ENCODE measurements at places on chromosomes 5 and 9. TPM values are rescaled to one million over a fixed set of nuclear protein-coding genes. Genes with fewer than 3 reads are reported as not detected.

- no peak for DNase-seq
These were observed 37.6 kb downstream of the FBXL17 start for GRCh38 chr5:108344103-108344822.

DNA sequence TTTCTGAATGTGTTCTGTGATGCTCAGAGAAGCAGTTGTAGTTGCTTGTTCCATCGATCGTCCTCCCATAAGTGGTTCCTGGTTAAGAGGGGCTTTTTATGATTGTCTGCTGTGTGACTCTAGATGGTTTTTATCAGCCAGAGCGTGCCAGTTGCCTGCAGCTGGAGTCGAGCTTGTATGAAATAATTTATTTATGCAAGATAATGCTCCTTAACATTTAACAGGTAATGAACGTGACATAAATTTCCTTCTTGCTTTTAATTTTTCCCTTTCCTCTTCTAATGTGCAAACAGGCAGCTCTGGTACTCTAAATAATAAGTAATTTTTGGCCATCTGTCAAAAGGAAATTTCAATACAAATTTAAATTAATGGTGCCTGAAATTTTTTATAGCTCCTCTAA lies 84.4 kb downstream of the TLE4 start:
- no peak for DNase-seq

ADCY2 gene
- not detected for total RNA-seq

DNA sequence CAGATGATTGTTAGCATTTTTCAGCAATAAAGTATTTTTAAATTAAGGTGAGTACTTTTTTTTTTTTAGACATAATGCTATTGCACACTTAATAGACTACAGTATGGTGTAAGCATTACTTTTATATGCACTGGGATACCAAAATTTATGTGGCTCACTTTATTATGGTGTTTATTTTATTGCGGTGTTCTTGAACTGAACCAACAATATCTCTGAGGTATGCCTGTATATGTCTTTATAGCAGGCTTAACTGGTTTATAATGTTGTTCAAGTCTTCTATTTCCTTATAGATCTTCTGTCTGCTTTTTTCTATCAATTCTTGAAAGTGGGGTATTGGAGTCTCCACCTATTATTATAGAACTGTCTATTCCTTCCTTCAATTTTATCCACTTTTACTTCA lies 18.0 kb downstream of the ZBTB43 start:
- DNase-seq: no peak

GRCh38 chr5:177434437-177434836 lies 8.0 kb downstream of the GRK6 start:
- no peak for DNase-seq

DNA sequence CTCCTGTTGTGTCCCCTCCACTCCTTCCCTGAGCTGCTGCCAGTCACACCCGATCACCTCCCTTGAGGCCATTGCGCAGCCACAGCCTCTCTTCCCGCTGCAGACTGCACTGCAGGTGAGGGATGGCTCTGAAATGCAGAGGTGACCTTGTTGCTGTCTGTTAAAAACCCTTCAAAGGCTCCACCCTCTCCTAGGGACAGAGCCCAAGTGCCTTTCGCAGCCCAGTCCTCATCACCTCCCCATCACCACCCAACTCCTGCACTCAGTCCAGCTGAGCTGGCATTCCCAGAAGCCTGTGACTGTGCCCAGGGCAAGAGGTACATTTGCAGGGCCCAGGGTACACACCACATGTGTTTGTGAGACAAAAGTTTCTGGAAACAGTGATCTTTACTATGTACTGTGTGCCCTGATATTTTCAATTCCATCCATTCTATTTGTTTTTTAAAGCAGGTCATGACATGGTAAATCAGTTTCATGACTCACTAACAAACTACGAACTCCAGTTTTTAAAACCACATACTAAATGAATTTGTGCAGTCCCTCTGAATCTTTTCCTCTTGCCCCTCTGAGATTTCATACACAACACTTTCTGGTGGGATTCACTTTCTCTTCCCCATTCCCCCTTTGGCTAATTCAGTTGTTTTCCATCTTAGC lies 73.0 kb upstream of the SPOCK1 start:
- no peak for DNase-seq

PARP8 gene
- total RNA-seq: 2.7 TPM

Data from Caki2 (cell line).